PC-9 (cell line): ENCODE measurements at places on chromosomes 16 and 17.

GRCh38 chr17:43774304-43775250 is 4.2 kb downstream of the DUSP3 start:
- peaks cover 8% of the 10 kb centered on the region; the same call in 1 of the 2 replicates for H3K36me3 ChIP-seq
- peaks cover 14% of the 10 kb centered on the region for H3K4me1 ChIP-seq
- peaks cover 3% of the 10 kb centered on the region; the same call in 1 of the 2 replicates for H3K27me3 ChIP-seq
- H3K27ac ChIP-seq: no peak overlapping the region
- no peak overlapping the region for H3K4me3 ChIP-seq

DNA sequence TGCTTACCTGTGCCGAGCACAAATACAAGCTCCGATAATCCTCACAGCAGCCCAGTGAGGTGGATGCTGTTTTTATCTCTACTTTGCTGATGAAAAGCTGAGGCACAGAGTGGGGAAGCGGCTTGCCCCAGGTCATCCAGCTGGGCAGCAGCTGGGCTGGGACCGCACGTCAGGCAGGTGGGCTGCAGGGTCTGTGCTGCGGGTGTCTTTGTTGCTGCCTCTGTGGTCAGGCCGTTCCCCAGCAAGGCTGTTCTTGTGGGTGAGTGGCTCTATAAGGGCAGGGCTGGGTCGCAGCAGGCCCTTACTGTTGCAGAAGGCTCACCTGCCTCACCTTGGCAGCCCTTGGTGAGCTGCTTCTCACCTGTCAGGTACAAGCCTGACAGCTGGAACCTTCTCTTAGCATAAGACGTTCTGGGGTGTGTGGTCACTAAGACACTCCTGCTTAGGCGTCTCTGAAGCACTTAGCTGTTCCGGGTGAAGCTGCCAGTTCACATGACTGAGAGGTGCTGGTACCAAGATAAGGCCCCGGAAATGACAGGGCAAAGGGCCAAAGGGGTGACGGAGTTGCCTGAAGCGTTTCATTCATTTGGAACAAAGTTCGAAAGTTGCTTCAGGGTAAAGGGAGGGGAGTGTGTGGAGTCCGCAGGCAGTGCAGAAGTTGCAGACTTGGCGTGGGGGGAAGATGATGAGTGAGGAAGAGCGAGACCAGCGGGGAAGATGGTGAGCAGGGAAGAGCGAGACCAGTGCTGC is 17.4 kb downstream of the IRF8 start:
- no peak overlapping the region for H3K4me3 ChIP-seq
- no peaks in the 10 kb centered on the region for H3K36me3 ChIP-seq
- H3K4me1 ChIP-seq: no peaks in the 10 kb centered on the region
- H3K27me3 ChIP-seq: peaks cover 100% of the 10 kb centered on the region
- peak; percentile 10 for DNase-seq

DNA sequence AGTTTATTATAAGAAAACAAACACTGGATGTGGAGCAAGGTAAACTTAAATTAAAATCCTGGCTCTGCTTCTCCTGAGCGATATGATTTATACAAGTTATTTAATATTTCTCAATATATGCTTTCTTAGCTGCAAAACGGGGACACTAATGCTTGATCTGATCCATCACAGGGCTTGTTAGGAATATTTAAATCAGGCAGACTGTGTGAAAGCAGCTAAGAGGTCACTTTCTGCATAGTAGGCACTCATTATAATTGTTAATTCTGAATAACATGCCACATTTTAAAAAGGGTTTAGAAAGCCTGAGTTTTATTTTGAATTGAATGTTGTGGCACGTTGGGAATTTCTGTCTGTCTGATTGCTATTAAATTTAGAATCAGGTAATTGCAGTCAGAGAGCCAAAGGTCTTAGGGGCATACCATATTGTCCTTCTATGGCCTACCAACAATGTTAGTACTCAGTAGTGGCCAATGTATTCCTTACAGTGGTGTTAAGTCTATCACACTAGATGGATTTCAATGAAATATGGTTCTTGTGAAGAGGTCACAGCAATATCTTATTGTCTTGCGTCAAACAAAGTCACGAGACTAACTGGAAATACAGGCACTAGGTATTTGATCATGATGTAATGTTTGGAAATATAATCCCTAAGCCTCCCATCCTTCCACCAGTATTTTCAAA is 890.0 kb upstream of the CDH8 start:
- no peaks in the 10 kb centered on the region for H3K36me3 ChIP-seq
- H3K27ac ChIP-seq: no peak overlapping the region
- H3K27me3 ChIP-seq: no peaks in the 10 kb centered on the region
- no peaks in the 10 kb centered on the region for H3K4me1 ChIP-seq

GRCh38 chr17:47057830-47058229 is 78.8 kb upstream of the RPRML start:
- H3K27me3 ChIP-seq: no peaks in the 10 kb centered on the region
- H3K36me3 ChIP-seq: peaks cover 4% of the 10 kb centered on the region
- no peaks in the 10 kb centered on the region for H3K4me1 ChIP-seq
- no peak overlapping the region for H3K27ac ChIP-seq
- H3K4me3 ChIP-seq: no peak overlapping the region

- no peak overlapping the region for H3K27ac ChIP-seq
- H3K36me3 ChIP-seq: no peaks in the 10 kb centered on the region
- no peaks in the 10 kb centered on the region for H3K27me3 ChIP-seq
- peaks cover 21% of the 10 kb centered on the region for H3K4me1 ChIP-seq
- DNase-seq: no peak
- no peak overlapping the region for H3K4me3 ChIP-seq
These were observed 1.6 kb upstream of the KRTAP2-4 start for GRCh38 chr17:41067281-41067680.

GRCh38 chr17:8832711-8833352 is 33.7 kb upstream of the MFSD6L start:
- H3K27me3 ChIP-seq: peaks cover 8% of the 10 kb centered on the region; the same call in 1 of the 2 replicates
- H3K4me1 ChIP-seq: no peaks in the 10 kb centered on the region
- peak; percentile 14 for DNase-seq
- no peaks in the 10 kb centered on the region for H3K36me3 ChIP-seq
- no peak overlapping the region for H3K27ac ChIP-seq

DNA sequence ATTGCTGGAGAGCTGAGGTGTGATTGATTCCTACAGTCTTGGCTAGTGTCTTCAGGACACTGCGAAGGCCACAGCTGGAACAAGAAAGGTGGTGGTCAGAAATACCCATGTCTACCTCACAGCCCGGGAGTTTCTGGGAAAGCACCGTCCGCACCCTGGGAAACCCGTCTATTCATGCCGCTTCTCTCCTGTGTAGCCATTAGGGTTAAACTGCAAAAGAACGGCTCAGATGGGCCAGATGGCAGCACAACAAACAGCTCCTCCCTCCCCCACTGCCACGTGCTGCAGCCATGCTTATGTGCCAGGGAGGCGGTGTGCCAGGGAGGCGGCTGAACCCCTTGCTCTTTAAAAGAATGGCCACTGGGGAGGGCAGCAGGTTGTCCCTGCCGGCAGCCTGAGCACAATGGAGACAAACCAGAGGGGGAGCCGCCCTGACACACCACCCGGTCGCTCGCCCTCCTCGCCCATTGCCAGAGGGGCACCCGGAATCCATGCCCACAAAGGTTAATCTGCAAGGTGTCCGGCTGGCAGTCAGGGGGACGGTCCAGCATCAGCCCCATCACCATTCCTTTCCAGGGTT is 65.2 kb downstream of the CYTH1 start:
- no peaks in the 10 kb centered on the region for H3K27me3 ChIP-seq
- H3K36me3 ChIP-seq: no peaks in the 10 kb centered on the region
- no peak overlapping the region for H3K27ac ChIP-seq
- H3K4me1 ChIP-seq: no peaks in the 10 kb centered on the region
- DNase-seq: no peak

- H3K36me3 ChIP-seq: no peaks in the 10 kb centered on the region
- no peaks in the 10 kb centered on the region for H3K27me3 ChIP-seq
- no peak for DNase-seq
These were observed 2.5 kb upstream of the IGF2BP1 start for GRCh38 chr17:48994549-48995303.

DNA sequence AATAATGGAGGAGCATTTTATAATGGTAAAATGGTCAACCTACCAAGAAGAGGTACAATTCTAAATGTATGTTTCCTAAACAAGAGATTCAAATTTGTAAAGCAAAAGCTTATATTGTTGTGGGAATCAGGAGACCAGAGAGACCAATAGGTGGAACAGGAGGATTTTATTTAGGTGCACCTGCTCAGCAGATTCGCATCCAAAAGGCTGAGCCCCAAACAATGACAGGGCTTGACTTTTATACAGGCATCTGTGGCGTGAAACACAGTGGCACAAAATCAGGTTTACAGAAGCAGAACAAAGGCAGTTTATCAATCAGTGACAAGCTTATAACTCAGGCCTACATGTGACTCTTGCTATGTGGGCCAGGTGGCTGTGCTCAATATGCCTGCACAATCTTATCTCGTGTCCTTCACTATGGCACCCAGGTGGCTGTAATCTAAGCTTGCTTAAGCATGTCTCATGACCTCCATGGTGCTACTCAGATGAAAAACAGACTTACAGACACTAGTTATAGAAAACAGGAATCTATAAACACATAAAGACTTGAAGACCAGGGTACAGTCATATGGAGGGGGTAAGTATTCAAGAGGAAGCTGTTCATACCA is 780.2 kb upstream of the CA10 start:
- no peaks in the 10 kb centered on the region for H3K27me3 ChIP-seq
- no peak overlapping the region for H3K4me3 ChIP-seq
- H3K36me3 ChIP-seq: no peaks in the 10 kb centered on the region
- no peak overlapping the region for H3K27ac ChIP-seq

DNA sequence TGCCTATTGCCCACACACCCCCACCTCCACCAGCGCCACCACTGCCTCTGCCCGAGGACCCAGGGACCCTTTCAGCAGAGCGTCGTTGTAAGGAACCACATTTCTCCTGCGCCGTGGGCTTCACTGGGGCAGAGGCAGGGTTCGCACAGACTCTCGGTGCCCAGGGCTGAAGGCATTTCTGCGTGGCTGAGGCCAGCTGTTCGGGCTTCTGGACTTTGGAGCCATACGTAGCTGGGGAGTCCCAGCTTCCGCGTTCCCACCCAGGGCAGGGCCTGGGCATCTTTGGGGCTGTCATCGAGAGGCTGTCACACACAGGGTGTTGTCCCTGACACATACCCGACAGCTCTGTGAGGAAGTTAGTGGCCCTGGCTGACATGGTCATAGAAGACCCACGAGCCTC is 16.0 kb upstream of the SMIM5 start:
- H3K36me3 ChIP-seq: no peaks in the 10 kb centered on the region
- H3K4me3 ChIP-seq: no peak overlapping the region
- no peaks in the 10 kb centered on the region for H3K27me3 ChIP-seq
- DNase-seq: no peak

DNA sequence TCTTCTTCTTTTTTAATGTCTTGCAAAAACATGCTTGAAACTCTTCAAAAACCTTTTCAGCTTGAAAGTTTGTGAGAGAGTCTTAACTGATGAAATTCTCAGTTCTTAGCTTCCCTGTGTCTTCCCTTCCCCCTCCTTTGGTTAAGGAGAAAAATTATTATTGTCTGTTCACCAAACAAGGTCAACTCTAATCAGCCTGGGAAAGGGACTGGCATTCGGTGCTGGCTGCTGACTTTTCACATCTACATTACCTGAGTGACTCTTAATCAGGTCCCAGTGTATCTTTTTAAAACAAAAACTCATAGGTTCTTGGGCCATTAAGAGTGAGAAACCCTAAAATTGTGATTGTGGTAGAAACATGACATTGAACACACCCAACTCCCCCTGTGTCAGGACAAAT is 39.1 kb upstream of the AXIN2 start:
- no peaks in the 10 kb centered on the region for H3K27me3 ChIP-seq
- no peaks in the 10 kb centered on the region for H3K36me3 ChIP-seq
- no peaks in the 10 kb centered on the region for H3K4me1 ChIP-seq
- H3K4me3 ChIP-seq: no peak overlapping the region

GRCh38 chr16:76900285-76901263 is 290.4 kb upstream of the MON1B start:
- H3K36me3 ChIP-seq: no peaks in the 10 kb centered on the region
- H3K27me3 ChIP-seq: no peaks in the 10 kb centered on the region
- no peak overlapping the region for H3K27ac ChIP-seq
- H3K4me1 ChIP-seq: no peaks in the 10 kb centered on the region

GRCh38 chr17:55482591-55483389 is 28.5 kb downstream of the SMIM36 start:
- no peaks in the 10 kb centered on the region for H3K27me3 ChIP-seq
- no peak overlapping the region for H3K27ac ChIP-seq
- peak; percentile 4 for DNase-seq
- no peaks in the 10 kb centered on the region for H3K4me1 ChIP-seq
- H3K4me3 ChIP-seq: no peak overlapping the region

DNA sequence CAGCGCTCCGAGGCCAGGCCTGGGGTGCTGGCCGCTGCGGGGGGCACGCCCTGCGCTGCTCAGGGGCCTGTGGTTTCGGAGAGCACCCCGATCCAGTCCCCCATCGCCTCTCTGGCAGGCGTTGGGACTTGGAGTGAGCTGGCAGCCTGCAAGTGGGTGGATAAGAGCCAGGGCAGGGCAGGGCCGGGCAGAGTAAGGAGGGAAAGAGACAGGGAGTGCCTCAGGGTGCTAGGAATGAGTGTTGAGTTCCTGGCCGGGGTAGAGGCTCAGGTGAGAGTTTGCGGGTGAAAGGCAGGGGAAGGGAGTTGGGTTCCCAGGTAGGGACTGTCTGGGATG is 1.3 kb downstream of the CDH13 start:
- no peak for DNase-seq
- no peak overlapping the region for H3K27ac ChIP-seq
- no peaks in the 10 kb centered on the region for H3K36me3 ChIP-seq
- no peaks in the 10 kb centered on the region for H3K4me1 ChIP-seq
- peaks cover 39% of the 10 kb centered on the region for H3K27me3 ChIP-seq

- no peaks in the 10 kb centered on the region for H3K27me3 ChIP-seq
- no peaks in the 10 kb centered on the region for H3K36me3 ChIP-seq
- no peak for DNase-seq
- H3K4me1 ChIP-seq: no peaks in the 10 kb centered on the region
- H3K27ac ChIP-seq: no peak overlapping the region
These were observed 887.8 kb upstream of the SOX9 start for GRCh38 chr17:71232801-71233559.

- peaks cover 41% of the 10 kb centered on the region for H3K36me3 ChIP-seq
- peaks cover 14% of the 10 kb centered on the region for H3K4me1 ChIP-seq
- no peak overlapping the region for H3K27ac ChIP-seq
- no peaks in the 10 kb centered on the region for H3K27me3 ChIP-seq
These were observed 10.3 kb upstream of the SAMD14 start for GRCh38 chr17:50139950-50140885.

GRCh38 chr17:4066210-4066609 is 76.6 kb downstream of the ZZEF1 start:
- H3K36me3 ChIP-seq: peaks cover 29% of the 10 kb centered on the region; the same call in 1 of the 2 replicates
- H3K27ac ChIP-seq: no peak overlapping the region
- no peak for DNase-seq
- H3K27me3 ChIP-seq: no peaks in the 10 kb centered on the region

DNA sequence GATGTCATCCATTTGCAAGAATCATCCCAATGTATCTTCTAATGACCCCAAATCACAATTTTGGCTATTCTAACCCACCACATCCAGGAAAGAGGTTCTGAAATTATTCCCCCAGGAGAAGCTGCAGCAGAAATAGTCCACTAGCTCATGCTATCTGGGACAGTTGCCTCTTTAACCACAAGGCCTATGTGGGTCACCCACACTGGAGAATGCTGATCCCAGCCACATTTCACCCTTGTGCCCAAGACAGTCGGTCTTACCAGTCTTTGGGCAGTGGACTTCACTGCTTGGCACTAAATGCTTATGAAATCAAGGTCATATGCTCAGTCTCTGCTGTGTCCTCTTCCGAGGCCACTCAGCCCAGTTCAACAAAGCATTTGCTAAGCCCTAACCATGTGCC is 27.0 kb downstream of the ABCC12 start:
- peaks cover 61% of the 10 kb centered on the region for H3K4me1 ChIP-seq
- peak overlapping the region; percentile 94; the same call in 1 of the 2 replicates for H3K27ac ChIP-seq
- H3K4me3 ChIP-seq: no peak overlapping the region
- DNase-seq: no peak
